ENCODE measurements at places on chromosomes 2 and 18. TPM values are rescaled to one million over a fixed set of nuclear protein-coding genes. Genes with fewer than 3 reads are reported as not detected.
A peak's percentile ranks its signal among the peaks of the same experiment; 100 is the strongest.

DNA sequence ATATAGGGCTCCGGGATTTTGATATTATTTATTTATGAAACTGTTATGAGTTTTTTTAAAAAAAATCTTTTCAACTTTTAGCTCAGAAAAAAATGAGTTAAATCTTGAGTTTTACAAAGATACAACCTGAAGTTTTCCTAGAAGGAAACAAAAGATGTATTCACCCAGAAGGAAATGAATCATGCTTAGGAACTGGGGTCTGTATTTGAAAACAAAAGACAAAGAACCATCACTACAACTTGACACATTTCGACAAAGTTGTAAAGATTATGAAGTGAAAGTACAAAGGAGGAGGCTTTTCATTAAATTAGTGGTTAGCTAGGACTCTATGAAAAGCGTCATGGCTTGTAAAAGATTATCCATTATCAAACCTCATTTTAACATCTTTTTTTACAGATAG is 143.3 kb downstream of the PDE1A start:
- no peak for DNase-seq

Gene LHCGR
- not detected for total RNA-seq

Gene RAX
- total RNA-seq: not detected

- no peak for DNase-seq
Measured at GRCh38 chr2:221402072-221402471, 170.0 kb downstream of the EPHA4 start.

Gene ABI2
- total RNA-seq: 54.8 TPM

GRCh38 chr2:127074358-127074757 is 32.6 kb downstream of the BIN1 start:
- DNase-seq: peak; percentile 68

Gene FOXI3
- total RNA-seq: not detected

DNA sequence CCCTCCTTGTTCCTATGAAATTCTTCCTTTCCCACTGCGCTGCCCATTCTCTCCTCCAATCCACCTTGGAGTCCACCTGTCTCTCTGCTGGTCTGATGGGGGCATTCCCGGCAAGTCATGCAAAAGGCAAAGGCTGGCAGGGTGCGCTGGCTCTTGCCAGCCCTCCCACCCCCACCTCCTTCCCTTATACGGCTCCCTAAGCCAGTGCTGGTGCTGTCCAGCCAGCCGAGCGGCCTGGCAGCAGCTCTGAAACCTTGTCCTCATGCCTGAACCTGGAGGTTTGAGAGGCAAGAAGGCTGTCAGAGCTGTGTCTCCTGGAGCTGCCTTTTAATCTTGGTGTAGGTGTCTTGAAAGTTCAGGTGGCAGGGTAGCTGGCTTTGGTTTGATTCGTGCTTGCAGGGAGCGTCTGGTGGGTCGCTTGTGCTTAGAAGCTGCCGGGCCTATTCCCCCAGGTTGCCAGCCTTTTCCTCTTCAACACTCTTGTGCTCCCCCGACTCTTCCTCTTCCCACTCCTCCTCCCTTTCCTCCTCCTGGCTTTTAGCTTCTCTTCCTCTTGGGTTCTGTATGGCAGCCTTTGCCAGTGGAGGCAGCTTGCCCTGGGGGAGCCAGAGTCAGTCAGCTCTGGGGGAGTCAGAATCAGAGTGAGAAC is 748 bp downstream of the LIPG start:
- DNase-seq: no peak

Gene TRIM43
- total RNA-seq: not detected

Gene ADD2
- total RNA-seq: not detected

DNA sequence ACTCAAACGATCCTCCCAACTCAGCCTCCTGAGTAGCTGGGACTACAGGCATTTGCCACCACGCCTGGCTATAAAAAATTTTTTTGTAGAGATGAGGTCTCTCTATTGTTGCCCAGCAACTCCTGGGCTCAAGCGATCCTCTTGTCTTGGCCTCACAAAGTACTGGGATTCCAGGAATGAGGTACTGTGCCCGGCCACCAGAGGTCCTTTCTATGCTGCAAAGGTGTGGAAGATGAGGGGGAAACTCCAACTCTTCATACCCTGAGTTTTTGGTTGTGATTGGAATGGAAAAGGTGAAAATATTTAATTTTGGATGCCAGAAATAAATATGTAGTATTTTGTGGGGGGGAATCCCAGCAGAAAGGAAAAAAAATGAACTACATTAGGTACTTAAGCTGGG is 36.0 kb downstream of the MRPL33 start:
- peak; percentile 36 for DNase-seq

Gene SCG2
- total RNA-seq: 5.0 TPM

Gene ALLC
- not detected for total RNA-seq

Gene NAT8
- total RNA-seq: not detected

DNA sequence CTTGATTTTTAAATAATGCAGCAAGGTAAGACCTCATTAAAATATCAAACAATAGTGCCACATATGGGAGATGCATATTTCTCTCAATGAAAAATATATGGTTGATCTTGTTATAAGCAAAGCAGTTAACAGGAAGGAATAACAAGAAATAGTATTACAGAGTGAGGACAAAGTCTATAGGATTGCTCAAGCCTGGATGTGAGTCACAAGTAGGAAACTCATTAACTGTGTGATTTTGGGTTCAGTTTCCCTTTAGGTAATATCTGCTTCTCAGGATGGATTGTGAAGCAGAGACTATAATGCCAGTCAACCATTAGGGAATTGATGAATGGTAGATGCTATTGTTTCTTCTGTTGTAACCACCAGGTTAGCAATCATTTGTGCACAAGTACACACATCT is 42.9 kb upstream of the SPHKAP start:
- no peak for DNase-seq

DNA sequence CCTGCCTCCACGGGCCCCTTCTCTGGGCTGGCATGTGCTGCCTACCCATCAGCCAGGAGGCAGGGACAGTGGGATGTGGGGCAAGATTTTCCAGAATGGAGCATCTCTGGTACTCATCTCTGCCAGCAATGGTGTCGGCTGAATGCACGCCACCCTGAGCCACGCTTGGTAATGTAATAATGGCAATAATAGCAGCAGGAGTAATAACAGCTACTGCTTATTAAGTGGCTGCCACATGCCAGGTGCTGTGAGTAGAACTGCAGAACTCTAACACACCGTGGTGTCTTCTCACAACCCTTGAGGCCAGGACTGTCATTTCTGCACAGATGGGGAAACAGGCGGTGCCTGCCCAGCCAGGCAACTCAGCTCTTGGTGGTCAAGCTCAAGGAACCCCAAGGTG is 113.6 kb downstream of the CELF4 start:
- DNase-seq: no peak

Gene CD8B
- total RNA-seq: not detected

DNA sequence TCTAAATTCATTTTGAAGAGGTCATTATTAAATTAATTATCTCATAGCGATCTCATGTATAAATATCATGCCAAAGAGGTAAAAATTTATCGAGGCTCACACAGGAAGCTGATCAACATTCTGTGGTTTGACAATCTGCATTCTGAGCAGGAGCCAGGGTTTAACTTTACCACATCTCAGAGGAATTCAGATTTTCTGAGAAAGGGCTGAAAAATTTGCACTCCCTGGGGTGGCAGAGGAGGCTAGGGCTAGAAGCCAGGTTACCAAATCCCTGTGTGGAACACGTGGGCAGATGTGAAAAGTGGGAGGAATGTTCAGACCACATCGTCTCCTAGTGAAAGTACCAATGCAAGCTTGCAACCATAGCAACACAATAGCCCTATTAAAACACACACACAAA is 63.5 kb upstream of the CTLA4 start:
- peak; percentile 30 for DNase-seq

All from SJSA1 (cell line).